ENCODE measurements at places on chromosomes 11 and 22.

DNA sequence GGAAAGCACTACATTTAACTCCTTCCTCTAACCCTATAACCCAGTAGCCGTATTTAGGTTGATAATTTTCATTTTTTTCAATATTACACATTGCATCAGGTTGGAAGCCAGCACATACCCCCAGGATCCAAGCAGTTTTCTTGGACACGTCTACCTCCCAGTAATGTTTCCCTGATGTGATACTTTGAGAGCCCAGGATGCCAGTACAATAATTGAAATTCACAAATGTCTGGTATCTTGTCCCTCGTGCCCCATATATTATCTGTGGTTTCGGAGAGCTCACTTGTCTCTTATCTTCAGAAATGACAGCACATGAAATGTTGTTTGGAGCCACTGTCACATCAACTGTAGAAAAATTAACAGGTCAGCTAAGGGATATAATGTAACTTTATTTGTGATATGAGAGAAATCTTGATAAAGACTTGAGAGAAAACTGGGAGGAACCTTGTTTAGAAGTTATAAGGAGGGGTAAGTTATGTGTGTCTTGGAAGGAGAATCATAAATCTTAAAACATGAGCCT lies 19.8 kb downstream of the TRIM5 start:
- DNase-seq: no peak

GRCh38 chr11:88013508-88014065 lies 161.7 kb downstream of the RAB38 start:
- no peak for DNase-seq

- DNase-seq: no peak
Observed at GRCh38 chr22:45919504-45920286, 57.3 kb downstream of the WNT7B start.

DNA sequence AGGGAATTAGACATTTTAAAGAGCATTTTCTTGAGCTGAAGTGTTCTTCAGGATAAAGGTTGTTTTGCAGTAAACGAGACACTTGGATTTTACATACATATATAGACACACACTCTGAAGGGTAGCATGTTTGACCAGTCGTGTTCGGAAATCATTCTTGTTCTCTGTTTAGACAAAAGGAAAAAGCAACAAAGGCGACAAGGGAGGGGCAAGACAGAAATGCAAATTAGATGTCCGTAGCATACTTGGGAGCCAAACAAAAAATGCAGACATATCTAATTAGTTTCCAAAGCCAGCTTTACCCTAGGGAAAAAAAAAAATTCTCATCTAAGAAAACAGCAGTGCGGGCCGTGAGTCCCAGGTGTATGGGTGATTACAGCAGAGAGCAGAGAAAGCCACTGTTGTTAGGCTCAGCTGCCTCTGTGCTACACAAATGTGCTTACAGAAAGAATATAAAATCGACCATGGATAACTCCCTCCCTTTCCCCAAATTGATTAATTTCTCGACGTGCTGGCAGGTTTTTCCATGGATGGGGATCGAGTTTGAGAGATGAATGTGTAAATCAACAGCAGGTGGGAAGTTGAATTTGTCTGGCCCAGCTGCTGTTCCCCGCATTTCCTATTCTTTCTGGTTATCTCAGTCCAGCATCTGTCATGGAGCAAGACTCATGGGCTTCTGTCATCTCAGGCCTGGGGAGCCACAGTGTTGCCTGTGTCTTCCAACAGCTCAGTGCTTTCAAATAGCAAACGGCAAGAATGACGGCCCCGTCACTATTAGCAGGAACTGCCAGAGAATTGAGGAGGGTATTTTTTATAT lies 176.5 kb upstream of the TTC12 start:
- DNase-seq: no peak

- no peak for DNase-seq
Observed at GRCh38 chr22:39148026-39148726, 4.3 kb downstream of the CBX7 start.

DNA sequence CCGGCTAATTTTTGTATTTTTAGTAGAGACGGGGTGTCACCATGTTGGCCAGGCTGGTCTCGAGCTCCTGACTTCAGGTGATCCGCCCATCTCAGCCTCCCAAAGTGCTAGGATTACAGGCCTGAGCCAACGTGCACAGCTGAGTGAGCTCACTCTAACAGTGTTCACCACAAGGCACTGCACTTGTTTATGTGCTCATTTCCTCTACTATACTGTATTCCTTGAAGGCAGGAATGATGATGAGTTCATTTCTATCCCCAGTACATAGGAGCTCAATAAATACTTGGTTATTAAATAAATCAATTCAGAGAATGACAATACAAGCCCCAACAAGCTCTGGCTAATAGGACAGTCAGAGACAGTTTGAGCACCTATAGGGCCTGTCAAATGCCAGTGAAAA lies 29.1 kb downstream of the ALG8 start:
- DNase-seq: no peak

Data from left kidney (tissue), 8 donors.